ENCODE measurements at places on chromosomes 3 and 15. TPM values are rescaled to one million over a fixed set of nuclear protein-coding genes. Genes with fewer than 3 reads are reported as not detected.
A peak's percentile ranks its signal among the peaks of the same experiment; 100 is the strongest.

DNA sequence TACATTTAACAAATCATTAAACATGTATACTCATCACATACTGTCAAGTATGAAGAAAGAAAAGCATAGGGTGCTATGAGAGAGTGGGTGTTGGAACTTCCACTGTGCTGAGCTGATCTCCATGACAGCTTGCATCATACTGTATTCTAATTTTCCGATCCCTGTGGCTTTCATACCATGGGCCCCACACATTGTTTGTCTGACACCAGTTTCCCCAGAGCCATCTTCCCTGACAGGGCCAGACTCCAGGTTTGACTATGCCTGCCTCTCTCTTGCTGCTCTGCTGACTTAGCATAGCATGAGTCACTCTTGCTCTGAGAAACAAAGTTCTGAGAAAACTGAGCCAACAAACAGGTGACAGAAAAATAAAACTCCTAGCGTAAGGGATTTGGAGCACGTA, 37.0 kb upstream of the CASR start:
- no peak for DNase-seq

GRCh38 chr15:52788099-52788986, 1.8 kb downstream of the ONECUT1 start:
- no peak for DNase-seq

DNA sequence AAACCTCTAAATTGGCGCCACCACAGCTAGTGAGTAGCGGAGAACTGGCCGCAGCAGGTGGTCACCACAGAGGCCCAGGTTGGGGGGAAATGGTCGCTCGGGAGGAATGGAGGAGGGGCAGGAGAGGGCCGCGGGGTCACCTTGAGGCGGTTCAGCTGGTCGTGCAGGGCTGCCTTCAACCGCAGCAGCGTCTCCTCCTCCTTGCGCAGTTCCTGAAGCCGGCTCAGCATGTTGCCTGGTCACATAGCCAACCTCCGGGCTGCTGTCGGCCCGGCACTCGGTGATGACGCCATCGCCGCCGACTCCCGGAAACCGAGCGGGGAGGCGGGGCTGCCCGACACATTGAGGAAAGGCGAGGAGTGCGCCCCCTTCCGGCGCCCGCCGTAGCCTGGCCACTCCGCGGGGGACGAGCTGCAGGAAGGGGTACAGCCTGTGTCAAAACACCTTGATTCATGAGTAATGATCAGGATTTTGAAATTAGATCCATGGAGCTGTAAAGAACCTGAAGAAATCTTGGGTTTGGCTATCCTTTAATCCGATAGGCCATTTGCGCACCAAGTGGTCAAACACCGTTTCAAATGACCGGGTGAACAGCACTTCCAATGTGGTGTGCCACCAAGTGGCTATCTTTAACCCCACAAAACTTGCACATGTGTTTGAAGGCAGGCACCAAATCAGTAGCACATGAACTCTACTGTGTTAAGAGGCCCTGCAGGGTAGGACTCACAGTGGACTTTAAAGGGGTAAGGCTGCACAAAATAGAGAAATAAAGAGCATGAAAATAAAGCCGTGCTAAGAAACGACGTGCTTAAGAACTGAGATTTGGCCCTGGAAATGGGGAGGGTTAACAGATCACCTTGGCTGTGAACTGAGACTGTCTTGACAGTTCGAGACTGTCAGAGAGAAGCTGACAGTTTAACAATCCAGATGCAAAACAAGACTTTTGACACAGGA, at the start of gene SNAPC5:
TSS of gene SNAPC5 (minus strand) at position 261 of the 954 bp plus-strand sequence. CDS start at position 230, 31 bp downstream.
- peak; percentile 91 for DNase-seq

DNA sequence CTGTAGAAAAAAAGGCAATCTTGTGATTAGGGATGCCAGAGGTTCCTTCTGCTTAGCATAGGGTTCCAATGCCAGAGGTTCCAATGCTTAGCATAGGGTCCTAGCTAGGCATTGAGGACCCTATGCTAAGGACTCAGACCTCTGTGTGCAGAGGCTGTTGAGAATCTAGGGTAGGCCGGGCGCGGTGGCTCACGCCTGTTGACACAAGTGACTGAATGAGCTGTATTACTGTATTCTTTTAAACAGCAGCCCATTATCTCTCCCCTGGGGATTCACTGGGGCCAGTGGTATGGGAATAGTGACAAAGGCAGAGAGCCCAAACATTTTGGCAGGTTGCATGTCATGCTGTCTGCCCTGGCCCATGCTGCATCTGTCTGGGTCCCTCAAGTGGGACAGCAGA, 16.2 kb downstream of the PAK6 start:
- no peak for DNase-seq

Gene GPR62
- total RNA-seq, result not detected

DNA sequence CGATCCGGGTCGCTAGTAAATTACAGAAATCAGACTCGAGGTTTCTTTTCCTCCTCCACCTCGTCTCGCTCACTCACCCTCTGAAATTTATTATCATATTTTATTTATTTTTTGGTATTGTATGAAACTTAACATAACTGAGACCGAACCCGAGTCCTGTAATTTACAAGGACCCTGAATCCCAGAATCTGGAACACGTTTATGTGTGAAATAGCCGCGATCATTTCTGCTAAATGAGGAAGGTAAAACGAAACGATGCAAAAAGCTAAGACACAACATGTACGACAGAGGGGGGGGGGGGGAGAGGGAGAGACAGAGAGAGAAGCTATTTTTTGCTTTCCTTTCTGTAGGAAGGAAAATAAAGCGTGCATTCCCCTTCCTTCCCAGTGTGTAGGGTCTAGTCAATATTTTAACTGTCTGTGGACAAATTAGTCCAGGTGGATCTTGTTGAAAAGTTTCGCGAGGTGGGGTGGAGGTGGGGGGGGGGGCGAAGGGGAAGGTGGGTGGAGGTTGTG, 1.6 kb downstream of the BBX start:
- DNase-seq, result peak; percentile 28

All from H4 (cell line).